ENCODE measurements at places on chromosomes 11 and 22.

- DNase-seq: peak; percentile 8
Measured at GRCh38 chr11:120548682-120549209, 37.2 kb downstream of the GRIK4 start.

DNA sequence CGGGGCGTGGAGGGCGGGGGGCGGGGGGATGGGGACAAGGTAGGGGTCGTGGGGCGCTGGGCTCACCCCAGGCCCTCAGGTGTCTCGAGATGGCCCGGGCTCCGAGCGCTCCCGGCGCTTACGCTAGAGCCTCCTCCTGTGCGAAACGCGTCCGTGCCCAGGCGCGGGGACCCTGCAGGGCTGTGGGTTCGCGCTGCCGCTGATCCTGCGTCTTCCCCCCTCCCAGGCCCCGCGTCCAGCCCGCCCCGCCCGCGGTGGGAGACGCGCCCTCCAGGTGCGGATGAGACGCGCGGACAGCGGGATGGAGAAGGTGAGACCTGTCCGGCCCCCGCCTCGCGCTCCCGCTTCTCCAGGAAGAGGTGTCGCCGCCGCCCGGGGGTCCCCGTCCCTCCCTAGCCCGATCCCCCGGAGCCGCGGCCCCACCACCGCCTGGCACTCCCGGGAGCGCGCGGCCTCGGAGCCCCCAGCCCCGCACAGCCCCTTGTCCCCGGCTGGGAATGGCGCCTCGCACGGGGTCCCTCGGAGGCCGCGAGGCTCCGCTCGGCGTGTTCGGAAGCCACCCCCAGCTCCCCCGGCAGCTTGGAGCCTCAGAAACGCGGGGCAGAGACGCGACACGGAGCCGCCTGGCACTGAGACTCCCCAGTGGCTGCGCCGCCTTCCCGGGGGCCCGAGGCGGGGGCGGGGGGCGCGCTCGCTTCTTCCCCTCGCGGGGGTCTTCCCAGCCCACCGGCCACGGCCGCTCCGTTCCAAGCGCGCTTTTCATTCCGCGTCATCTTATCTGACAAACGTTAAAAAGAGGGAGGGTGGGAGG lies 27.6 kb upstream of the TOLLIP start:
- DNase-seq: no peak

- DNase-seq: no peak
Measured at GRCh38 chr11:119693253-119693815, 35.7 kb downstream of the NECTIN1 start.

DNA sequence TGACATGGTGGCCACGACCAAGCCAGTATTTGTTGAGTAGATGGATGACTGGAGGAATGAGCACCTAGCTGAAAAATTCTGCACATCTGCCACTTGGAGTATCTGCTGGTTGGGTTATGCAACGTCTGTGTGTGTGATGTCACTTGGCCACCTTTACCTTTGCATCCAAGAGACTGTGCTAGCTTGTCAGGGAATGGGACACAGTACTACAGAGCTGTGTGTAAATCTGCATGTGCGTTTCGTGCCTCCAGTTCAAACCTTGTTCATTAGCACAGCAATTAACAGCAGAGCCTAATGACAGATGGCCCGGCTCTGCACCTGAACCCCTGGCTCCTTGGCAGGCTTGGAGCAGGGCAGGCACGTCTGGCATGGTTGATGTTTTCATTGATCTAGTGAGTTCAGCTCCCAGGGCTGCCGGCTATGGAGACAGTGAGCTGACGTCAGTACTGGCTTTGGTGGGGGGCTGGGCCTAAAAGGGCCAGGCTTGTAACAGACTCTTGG lies 188.4 kb upstream of the NAV2 start:
- no peak for DNase-seq

GRCh38 chr11:88552379-88553062 lies 215.0 kb upstream of the CTSC start:
- no peak for DNase-seq

DNA sequence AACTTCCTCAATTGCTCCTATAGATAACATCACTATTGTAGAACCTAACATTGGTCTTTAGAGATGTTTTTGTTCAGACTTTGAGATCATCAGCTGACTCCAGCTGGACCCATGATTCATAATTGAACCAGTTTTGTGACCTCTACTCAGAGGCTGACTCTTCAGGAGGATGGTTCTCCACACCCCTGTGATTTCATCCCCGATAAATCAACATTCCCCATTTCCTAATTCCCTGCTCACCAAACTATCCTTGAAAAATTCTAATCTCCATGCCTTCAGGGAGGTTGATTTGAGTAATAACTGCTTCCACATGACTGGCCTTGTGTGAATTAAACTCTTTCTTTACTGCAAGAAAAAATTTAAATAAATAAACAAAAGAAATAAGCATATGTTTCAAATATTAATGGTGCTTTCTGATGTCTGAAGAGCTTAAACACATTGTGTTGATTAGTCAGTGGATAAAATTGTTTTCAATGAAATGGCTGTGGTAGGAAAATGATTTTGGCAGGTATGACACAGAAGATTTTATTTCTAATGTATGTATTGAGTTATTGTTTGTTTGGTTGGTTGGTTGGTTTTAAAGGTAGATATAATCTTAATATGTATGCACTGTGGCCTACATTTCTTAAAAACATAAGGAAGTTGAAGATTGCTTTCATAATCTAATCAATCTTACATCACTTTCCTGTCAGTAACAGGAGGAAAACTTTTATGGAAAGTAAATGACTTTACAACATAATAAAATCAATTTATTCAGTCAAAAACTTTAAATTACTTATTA lies 427.9 kb upstream of the CCDC179 start:
- peak; percentile 69 for DNase-seq

DNA sequence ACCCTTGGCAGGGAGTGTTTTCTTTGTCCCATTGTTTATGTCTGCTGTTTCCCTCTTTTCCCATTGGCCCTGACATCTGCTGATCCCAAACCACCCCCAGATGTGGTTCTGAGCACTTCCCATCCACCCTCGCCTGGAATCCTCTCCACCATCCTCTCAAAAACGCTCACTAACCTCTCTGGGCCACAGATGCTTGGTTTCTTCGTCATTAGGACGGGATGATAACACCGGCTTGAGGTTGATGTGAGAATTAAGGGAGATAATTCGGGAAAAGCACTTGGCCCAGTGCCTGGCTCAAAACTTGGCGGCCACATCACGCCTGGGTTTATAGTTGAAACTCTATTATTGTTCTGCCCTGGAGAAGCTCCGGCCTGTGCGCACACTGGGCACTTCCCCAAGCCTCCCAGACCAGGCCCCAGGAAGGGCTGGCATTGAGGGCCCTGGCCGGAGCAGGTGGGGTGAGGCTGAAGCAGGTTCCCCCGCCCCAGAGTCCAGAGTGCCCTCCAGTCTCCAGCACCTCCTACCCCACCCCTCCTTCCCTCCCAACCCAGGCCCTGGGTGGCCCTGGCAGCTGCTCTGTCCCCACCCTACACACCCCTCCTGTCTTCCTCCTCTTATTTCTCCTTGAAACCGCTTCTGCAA lies 63.7 kb downstream of the CYTH4 start:
- DNase-seq: peak; percentile 46

DNA sequence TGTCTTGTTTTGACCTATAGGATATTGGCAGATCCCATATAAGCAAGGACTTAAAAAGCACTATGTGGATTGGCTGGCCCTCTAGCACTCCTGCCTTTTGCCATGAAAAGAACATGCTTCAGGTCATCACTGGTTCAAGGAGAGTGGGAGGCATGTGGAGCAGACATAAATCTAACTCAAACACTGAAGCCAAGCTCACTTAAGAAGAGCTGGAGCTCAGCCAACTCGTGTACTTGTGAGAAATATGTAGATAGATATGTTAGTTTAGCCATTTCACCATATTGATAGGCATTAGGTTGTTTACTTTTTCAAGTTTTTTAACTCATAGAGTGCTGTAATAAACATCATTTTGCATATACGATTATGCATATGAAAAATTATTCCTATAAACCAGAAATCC lies 19.9 kb upstream of the BBOX1 start:
- DNase-seq: no peak
